ENCODE measurements at places on chromosomes 7 and 10. TPM values are rescaled to one million over a fixed set of nuclear protein-coding genes. Genes with fewer than 3 reads are reported as not detected.
A peak's percentile ranks its signal among the peaks of the same experiment; 100 is the strongest.

GRCh38 chr7:763762-764161, 36.7 kb upstream of the PRKAR1B start:
- no peak for DNase-seq

DNA sequence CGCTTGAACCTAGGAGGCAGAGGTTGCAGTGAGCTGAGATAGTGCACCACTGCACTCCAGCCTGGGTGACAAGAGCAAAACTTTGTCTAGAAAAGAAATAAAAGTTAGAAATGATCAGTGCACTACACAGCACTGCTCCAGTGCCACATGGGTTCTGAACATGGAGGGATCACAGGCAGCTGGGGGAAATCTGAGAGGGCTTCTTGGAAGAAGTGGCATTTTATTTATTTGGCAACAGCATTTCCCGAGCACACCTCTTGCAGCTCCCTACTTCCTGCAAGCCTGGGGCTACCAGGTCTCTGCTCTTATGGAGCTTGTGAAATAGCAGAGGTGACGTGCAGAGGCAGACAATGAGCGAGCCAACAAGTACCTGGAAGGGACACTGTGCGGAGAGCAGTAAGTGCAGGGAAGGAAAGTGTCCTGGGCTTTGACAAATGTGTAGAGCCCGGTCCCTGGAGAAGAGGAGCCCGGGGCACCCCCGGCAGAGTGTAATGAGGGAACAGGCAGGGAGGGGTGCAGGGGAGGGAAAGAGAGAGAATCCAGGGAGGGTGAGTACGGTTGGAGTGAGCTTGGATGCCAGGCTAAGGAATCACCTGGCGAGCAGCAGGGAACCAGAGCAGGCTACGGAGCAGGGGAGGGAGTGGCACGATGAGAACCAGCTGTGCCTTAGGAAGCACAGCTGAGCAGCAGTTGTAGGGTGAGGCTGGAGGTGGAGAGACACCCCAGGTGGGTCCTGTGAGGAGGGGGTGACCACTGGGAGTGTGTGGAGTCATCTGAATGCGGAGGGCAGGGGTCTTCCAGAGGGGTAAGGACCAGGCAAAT, 104.6 kb upstream of the CTBP2 start:
- DNase-seq: peak; percentile 38

- peak; percentile 55 for DNase-seq
Measured at GRCh38 chr10:43688348-43688892, 39.7 kb upstream of the ZNF32 start.

DNA sequence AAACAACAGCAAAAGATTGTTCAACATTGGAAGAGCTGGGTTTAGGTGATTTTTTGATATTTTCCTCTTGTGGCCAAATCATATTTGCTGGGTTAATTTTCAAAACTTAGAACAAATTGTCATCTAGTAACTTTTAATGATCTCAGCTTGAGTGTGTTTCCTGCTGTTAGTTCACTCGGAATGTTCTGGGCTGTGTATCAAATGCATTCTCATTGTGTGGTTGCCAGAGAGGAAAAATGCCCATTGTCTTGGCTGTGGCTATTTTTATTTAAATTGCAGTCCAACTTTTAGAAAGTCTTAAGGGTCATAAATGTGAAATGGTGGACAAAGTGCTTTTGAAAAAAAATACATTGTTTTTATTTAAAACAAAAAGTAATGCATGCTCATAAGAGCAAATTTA, 542.0 kb downstream of the TNS3 start:
- peak; percentile 24 for DNase-seq

DNA sequence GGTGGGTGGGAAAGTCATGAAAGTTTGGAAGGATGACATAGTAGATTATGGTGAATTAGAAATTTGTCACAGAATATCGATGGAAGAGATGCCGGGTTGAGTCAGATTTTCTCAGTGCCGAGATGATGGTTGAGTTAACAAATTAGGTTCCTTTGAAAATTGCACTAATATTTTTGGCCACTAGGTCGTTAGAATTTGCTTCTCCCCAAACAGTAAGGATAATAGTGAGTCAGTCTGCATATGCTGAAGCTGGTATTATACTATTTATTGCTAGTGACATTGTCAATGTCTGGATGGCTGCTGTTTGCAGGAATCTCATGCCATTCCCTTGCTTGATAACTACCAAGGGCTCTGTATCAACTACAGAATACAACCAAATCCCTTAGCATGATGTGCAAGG, 37.7 kb upstream of the MINDY3 start:
- peak; percentile 46 for DNase-seq

DNA sequence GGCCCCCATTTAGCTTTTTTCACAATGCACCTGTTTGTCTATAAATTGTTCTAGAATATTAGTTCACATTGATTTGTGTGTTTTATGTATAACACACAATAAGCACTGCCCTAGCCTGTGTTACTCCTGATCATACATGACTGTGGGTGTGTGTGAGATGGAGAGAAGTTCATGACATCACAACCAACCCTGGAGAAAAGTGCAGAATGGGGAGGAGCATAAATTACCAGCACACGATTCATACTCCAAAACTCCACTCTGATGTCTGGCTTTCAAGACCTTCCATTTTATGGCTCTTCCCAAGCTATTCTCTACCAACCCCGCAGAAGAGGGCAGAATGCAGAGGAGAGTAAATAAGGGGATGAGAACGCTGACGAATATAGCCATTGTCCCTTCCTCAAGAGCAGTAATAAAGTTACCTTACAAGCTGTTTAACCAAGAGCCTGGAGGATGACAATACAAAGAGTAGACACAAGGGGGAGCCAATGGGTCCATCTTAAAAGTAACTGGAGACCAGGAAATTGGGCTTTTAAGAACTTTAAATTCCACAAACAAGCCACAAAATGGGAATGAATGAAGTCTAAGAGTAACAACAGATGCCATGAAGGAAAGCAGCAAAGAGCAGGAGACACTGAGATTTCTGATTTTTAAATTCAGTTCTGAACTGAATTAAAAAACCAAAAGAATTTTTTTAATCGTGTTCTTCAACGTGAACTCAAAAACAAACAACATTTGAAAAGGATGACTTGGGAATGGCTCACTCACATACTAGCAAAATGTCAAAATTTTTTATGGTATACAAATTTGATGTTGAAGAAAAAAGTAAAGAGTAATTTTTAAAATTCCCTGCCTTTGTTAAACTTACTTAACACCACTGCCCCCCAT, 159.6 kb downstream of the PARD3 start:
- DNase-seq: peak; percentile 100

DNA sequence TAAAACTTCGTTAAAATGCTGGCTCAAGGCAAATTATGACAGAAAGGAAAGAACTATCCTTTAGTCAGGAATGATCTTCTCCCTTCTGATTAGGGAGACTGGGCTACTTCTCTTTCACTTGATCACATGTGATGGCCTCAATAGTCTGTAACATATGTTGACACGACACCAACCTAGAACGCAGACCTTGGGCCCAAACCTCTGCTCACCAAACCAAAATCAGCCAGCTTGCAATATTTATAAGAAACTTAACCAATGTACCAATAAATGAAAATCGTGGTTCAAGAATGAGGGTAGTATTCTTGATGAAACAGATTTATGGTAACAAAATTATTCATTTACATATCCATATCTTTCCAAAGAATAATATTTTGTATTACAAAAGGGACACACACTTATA, 361.6 kb downstream of the SORCS1 start:
- DNase-seq: no peak

DNA sequence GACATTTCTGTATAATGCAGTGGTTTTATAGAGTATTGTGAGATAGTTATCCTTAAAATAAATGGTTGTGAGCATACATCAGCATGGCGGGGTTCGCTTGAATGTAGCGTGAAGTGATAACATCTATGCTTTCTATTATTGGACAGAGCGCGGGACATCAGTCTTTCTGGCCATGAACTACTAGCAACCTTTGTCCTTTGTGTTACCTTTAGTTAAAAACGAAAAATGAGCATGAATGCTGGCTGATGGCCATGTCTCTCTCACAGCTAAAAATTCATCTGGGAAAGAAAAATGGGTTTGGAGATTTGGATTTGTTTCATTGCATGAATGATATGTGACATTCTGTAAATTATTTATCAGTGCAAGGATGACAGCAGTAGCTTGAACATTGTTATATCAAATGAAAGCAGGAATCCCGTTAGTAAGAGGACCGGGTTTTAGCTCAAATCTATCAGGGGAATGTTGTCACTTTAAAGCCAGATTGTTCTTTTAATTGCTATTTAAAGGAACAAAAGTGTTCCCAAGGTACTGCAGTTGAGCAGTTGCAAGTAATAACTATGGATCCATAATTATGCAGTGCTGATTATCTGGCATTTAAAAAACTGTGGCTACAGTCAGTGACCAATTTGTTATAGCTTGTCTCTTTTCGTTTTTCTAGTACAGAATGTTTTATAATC, 131.0 kb downstream of the KAT6B start:
- DNase-seq: no peak

GRCh38 chr10:4596951-4597350, 229.1 kb upstream of the AKR1E2 start:
- no peak for DNase-seq

GRCh38 chr7:107103369-107103768, 58.9 kb downstream of the PRKAR2B start:
- peak; percentile 66 for DNase-seq

Gene ATP6V0A4
- 0.86 TPM for total RNA-seq

Gene MALRD1
- total RNA-seq: not detected

Gene COBL
- 8.8 TPM for total RNA-seq

Gene CFAP58
- total RNA-seq: 0.26 TPM

Gene PLXNA4
- 1.2 TPM for total RNA-seq

Data from PC-3 (cell line).